ENCODE measurements at places on chromosomes 2 and 18.

GRCh38 chr18:58536202-58536516 is 92.7 kb downstream of the ALPK2 start:
- no peak for DNase-seq

GRCh38 chr2:31384351-31384750 is 30.2 kb downstream of the XDH start:
- DNase-seq = no peak

DNA sequence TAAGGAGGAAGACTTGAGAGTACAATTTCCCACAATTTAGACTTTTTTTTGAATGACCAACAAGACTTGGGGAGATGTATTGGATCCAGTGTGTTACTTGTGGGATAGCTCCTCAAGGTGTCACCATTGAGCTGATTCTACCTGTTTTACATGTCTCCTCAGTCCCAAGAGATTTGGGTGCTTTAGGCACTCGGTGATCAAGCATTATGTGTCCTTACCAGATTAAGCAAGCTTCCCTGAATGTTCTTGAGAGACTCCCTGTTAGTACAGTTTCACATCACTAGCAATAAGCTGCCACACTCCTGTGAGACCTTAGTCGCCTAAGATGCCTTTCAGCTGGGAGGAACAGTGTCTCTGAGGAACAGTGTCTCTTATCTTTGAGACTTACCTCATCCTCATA is 384.3 kb upstream of the SYT4 start:
- no peak for DNase-seq

GRCh38 chr18:35512761-35513160 is 15.0 kb upstream of the INO80C start:
- DNase-seq = no peak

- DNase-seq = no peak
These were observed 567.8 kb upstream of the KLHL29 start for GRCh38 chr2:22817197-22817596.

GRCh38 chr2:241948299-241948897 is 78.9 kb downstream of the RTP5 start:
- no peak for DNase-seq

DNA sequence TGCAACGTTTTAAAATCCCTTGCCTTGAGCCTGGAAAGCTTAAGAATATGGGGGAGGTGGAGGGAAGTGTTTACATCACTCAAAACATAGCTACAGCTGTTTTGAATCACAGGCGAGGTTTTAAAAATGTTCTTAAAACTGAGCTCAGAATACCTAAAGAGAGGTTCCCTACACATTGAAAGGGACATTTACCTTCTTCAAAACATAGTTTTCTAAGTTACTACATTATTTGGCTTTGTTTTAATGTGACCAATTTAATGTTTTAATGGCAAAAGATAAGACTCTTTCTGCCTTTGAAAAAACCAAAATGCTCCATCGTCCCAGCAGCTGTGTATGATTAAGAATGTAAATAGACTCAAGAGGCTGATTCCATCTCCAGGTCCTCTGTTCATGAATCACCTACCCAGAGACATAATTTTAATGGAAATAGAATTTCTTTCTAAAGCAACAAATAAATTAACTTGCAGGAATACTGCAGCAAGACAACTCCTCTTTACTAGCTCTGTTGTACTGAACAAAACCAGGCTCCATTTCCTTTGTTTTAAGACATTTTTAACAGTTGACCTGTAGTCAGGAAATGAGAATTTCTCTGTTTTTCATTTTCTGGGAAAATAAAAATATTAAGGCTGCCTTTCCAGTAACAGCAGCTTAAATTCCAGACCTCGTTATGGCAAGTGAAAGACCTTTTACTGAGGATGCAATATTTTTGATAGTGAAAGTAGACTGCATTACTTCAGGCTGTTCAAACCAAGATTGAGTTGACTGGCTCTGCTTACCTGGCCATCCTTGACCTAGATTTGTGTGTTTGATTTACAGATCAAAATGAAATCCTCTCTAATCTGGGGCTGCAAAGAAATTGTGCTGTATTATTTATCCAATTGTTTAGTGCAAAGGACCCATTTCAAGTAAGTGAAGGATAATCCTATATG is 33.7 kb upstream of the WDR75 start:
- DNase-seq = no peak

GRCh38 chr18:59249199-59249774 is 24.0 kb downstream of the RAX start:
- no peak for DNase-seq

- no peak for DNase-seq
These were observed 142.3 kb upstream of the FBXO11 start for GRCh38 chr2:48048476-48049171.

DNA sequence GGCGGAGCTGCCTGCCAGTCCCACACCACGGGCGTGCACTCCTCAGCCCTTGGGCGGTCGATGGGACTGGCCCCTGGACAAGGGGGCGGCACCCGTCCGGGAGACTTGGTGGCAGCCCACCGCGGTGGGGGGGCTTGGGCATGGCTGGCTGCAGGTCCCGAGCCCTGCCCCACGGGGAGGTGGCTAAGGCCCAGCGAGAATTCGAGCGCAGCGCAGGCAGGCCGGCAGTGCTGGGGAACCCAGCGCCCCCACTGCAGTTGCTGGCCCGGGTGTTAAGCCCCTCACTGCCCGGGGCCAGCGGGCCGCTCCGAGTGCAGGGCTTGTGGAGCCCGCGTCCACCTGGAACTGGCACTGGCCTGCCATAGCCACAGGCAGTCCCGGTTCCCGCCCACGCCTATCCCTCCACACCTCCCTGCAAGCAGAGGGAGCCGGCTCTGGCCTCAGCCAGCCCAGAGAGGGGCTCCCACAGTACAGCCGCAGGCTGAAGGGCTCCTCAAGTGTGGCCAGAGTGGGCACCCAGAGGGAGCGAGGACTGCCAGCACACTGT is 742.9 kb upstream of the DDX18 start:
- DNase-seq = no peak

DNA sequence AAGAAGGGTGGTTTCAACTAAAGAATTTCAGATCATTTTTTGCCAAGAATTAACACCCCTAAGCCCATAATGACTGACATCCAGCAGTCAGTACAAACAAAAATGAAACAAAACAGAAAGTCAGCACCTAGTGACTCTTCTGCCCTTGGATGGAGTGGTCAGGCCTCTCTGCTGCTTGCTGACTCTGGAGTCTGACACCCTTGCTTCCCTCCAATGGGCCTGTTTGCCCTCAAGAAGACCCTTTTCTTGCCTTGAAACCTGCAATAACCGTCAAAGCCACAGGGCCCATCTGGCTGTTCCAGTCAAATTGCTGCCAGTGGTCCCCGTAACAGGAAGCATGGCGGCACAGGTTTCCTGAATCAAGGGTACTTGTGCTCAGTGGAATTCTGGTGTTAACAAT is 27.2 kb upstream of the CYTIP start:
- no peak for DNase-seq

DNA sequence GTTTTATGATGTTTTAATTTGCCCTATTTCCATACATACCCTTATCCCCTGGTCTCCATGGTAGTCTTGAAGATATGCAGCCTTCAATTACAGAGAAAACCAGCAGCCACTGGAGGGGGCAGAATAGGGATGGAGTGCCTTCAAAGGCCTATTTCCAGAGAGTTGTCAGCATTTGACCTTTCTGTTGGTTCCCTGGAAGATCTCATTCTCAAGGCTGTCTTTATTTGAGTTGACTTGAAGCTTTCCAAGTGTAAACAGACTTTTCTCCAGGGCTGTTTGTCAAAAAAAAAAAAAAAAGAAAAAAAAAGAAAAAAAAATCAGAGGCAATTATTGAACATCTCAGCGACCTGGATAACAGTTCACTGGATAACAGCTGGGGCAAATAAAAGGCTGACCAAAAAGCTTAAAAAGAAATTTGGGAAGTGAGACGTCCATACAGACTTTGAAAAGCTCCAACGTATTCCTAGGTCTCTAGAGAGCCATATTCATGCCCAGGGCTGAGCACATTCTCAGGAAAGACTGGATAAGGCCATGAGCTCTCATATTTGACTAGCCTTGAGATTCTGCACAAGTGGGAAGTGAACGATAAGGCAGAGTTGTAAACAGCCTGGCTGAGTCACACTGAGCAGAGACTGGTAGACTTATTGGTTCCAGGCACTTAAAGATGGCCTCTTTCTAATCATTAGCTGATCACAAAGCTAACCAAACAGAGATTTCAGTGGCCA is 126.6 kb downstream of the VAPA start:
- no peak for DNase-seq

GRCh38 chr2:238306672-238306998 is 13.7 kb upstream of the TRAF3IP1 start:
- DNase-seq = no peak

GRCh38 chr2:224400886-224401632 is 848 bp downstream of the FAM124B start:
- DNase-seq = no peak

- no peak for DNase-seq
These were observed 96.0 kb upstream of the RAB12 start for GRCh38 chr18:8513249-8513648.

DNA sequence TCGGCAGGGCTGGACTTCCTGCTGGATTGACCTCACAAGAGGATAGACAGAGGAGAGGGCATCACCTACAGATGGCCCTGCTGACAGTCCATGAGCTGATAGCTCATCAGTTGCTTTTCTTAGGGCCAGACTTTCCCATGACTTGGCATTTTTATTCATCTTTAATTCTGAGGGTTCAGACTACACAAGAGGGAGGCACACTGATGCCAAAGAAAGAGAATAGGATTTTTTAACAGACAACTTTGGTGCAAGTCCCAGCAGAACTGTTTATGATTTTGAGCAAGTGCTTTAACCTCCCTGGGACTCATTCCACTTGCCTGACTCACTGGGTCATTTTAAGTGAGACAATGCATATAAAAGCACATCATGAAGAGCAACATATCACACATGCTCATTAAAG is 299.2 kb downstream of the INSIG2 start:
- DNase-seq = no peak

DNA sequence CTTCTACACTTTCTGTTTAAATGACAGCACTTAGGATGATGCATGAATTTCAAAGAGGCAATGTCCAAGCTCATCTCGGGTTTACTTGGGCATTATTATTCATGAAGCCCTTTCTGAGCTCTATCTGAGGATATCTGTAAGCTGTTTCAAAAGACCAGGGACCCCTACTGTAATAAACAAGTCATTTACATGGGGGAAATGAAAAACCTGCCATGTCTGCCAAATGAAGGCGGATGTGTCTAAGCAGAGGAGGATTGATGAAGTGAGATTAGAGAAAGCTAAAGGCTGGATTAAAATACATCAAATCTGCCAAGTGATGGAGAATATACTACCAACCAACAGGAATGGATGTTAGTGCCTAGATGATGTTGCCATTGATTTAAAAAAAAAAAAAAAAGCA is 64.5 kb downstream of the SUCLG1 start:
- no peak for DNase-seq

DNA sequence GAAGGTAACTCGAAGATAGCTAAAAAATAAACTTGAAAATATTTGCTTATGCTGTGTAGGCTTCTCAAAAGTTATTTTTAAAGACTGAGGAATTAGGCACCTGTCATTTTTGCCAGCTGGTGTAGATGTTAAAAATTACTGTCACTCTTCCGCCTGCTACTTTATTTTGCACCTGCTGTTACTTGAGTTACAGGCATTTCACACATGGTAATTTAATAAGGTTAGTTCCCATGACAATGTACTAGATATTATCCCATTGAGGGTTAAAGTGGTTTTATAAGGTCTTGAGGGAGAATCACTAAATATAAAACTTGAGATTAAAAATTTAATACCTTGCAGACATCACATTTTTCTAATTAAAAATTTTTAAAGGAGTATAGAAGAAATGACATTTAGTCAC is 26.6 kb downstream of the MYL1 start:
- no peak for DNase-seq

GRCh38 chr2:191170773-191171172 is 20.0 kb upstream of the STAT4 start:
- DNase-seq = no peak

GRCh38 chr18:45412577-45412976 is 202.7 kb upstream of the SLC14A2 start:
- DNase-seq = no peak

DNA sequence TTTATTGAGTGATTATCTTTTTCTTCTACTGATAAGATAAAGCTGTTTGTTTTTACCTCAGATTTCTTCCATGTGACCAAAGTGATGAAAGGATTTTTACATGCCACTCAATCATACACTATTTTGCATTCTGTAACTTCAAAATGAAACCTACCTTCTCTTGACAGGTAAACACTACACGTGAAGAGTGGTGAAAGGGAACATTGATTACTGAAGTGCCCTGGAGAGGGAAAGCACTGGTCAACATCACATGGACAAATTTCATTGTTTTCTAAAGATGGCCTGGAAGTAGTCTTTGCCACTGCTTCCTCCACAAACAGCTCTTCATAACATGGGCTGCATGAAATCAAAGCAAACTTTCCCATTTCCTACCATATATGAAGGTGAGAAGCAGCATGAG is 120.1 kb downstream of the HIBCH start:
- DNase-seq = no peak

- no peak for DNase-seq
These were observed 768.9 kb upstream of the CDH7 start for GRCh38 chr18:64981915-64982314.

GRCh38 chr2:73107211-73107926 is 5.4 kb downstream of the RAB11FIP5 start:
- no peak for DNase-seq

DNA sequence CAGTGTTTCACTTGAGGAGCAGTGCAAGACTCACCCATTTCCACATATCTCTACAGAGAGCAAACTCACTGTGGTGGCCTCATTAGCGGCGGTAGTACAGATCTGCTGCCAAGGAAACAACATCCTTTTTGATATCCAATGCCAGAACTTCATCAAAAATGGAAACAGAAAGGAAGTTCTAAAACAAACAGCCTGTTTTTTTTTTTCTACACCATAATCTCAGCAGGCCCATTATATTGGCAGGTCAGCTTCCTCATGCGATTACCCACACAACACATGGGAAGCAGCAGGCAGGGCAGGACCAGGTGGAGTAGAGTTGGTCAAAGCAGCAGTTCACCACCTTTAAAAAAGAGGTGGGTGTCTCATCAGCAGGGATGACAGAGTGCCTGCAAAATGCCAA is 678.9 kb upstream of the CELF4 start:
- DNase-seq = no peak

DNA sequence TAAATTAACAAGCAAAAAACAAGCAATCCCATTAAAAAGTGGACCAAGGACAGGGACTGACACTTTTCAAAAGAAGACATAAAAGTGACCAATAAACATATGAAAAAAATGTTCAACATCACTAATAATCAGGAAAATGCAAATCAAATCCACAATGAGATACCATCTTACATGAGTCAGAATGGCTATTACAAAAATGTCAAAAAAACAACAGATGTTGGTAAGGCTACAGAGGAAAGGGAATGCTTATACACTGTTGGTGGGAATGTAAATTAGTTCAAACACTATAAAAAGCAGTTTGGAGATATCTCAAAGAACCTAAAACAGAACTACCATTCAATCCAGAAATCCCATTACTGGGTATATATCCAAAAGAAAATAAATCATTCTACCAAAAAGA is 78.2 kb downstream of the SUCLG1 start:
- no peak for DNase-seq

GRCh38 chr2:164103271-164103670 is 367.5 kb upstream of the FIGN start:
- no peak for DNase-seq
